ENCODE measurements at places on chromosomes 2 and 18.

- no peak for DNase-seq
These were observed 5.5 kb downstream of the UBE2E3 start for GRCh38 chr2:180985771-180986395.

GRCh38 chr2:98149333-98149697 is 62.3 kb downstream of the VWA3B start:
- peak; percentile 85 for DNase-seq

DNA sequence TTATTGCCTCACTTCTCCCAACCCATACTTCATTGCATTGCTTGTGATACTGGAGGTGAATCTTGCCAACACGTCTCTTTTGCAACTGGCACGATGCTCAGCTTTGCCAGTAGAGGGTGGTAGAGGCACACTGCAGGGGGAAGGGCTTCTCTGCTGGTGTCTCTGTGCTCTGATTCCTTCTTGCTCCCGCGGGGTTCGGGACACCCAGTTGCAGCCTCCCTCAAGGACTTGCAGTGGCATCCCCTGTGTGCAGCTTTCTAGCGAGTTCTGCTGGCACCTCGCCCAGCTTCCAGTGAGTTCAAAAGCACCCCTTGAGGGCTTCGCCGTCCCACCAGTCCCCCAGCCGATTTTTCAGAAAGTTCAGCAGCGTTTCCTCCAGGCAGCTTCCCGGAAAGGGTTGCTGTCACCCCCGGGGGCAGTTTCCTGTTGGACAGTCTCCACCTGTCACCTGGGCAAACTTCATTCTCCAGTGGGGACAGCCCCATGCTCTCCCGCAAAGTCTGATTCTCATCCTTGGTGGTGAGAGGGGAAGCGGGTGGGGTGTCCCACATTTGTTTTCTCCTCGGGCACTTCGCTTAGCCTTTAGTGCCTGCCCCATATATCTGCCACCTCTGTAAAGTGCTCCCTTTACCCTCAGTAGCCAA is 35.4 kb upstream of the EN1 start:
- DNase-seq: peak; percentile 71

DNA sequence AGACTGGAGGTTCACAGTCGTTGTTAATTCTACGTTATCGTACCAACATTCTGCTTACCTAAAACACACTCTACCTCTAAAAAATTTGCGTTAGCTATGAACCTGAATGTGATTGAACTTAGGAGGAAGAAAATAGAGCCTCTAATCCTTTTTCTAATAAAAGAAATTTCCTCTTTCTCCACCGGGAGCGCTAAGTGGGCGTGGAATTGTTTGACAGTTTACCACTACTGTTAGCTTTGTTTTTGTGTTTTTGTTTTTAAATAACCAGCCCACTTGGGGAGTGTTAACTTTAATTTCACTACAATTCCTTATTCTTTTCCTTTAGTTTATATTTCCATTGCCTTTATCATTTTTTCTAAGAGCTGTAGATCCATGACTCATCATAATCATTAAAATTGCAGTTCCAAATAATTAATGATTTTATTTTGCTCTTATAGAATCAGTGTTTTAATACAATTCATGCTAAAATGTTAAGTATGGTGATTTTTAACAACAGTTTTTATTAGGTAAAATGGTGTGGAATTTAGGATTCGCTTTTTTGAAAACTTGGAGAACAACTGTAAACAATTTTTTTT is 55.0 kb upstream of the ITM2C start:
- DNase-seq: no peak

DNA sequence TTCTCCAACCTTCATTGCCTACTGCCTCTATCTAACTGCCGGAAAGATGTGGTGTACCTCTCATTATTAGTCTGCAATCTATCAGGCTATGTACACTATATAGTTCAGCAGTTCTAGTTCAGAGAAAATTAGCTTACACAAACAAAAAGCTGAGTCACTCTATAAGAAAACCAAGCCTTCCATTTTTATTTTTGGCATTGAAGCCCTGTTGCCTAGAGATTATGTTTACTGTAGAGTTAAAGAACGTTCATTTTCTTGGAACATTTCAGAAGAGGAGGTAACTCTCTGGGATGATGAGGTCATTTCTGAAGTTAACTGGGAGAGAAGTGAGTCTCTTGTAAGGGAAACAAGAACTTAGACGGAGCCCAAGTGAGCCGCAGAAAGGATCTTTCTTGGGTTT is 133.5 kb downstream of the FAM124B start:
- peak; percentile 8 for DNase-seq

DNA sequence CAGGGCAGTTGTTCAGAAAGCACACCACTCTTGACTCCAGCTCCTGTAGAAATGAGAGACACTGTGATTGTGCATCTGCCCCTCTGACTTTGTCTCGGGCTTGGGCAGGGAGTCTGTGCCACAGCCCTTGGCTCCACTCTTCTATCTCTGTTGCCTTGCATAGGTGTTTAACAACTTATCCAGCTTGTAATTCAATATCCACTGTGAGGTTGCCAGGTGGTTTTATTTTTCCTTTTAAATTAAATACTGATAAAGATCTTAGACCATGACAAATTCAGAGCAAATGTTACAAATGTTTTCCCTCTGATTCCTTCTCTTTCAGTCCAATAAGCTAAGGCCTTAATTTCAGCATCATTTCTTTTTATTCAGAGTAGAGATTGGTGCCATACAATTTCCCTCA is 421.7 kb downstream of the STK39 start:
- DNase-seq: no peak

DNA sequence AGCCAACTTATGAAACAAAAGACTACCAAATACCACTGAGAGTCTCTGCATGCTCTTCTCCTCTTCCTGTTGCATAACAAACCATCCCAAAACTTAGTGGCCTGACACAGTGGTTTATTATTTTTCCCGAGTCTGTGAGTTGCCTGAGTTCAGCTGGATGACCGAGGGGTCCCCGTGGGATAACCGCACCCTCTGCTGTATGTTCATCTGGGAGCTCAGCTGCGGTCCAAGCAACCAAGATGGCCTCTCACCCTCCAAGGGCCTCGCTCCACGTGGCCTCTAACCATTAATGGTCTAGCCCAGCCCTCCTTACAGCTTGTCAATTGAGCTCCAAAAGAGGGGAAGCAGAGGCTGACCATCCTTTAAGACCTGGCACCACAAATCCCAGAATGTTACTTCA is 17.1 kb downstream of the ITM2C start:
- no peak for DNase-seq

DNA sequence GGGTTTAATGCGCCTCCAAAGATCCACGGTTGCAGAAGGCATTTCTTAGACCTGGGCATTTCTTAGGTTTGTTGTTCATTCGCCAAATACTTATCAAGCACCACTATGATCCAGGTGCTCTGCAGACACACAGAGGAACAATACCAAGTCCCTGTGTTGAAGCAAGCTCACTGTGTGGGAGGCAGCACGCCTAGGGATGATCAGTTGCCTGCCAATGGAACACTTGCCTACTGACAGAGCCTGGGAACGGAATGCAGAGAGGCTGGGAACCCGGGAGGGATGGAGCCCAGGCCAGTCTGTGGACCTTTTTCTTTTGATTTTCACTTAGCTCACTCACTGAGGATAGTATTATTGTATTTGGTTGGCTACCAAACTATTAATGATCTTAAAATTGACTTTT is 1.9 kb upstream of the GRP start:
- no peak for DNase-seq

- DNase-seq: peak; percentile 86
These were observed 59.1 kb upstream of the RTN4 start for GRCh38 chr2:55109219-55109891.

GRCh38 chr2:71806432-71806831 is 341.2 kb downstream of the CYP26B1 start:
- no peak for DNase-seq

DNA sequence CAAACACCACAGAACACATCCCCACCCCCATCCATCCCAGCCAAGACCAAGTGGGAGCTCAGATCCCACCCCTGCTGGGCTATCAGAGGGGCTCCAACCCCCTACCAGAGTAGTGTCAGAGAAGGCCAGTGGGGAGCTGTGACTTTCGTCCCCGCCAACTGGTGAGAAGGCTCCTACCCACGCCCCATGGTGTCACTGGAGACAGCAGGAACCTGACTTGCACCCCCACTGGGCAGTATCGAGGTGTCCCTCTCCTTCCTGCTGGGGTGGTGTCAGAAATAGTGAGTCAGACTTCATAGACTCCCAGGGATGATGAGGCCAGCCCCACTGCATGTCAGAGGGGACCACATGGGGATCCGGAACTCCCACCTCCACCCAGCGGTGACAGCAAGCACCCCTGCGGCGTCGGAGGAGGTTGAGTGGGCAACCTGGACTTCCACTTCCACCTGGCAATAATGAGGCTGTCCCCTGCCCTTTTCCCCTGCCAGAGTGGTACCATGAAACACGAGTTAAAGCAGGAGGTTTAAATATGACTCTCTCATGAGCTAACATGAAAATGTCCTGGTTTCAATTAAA is 106.7 kb downstream of the CTIF start:
- no peak for DNase-seq

GRCh38 chr2:2930841-2931240 is 446.8 kb downstream of the EIPR1 start:
- no peak for DNase-seq

- DNase-seq: no peak
These were observed 127.2 kb downstream of the FHOD3 start for GRCh38 chr18:36424741-36425142.

- no peak for DNase-seq
These were observed 2.6 kb upstream of the NEUROD1 start for GRCh38 chr2:181682795-181683517.
